ENCODE measurements at places on chromosomes 4 and X. TPM values are rescaled to one million over a fixed set of nuclear protein-coding genes. Genes with fewer than 3 reads are reported as not detected.

Gene UFSP2
- 19.9 TPM for total RNA-seq

GRCh38 chrX:24098932-24099331 is 44.2 kb downstream of the EIF2S3 start:
- H3K36me3 ChIP-seq = peaks cover 5% of the 10 kb centered on the region
- peaks cover 6% of the 10 kb centered on the region for H3K4me1 ChIP-seq
- no peak overlapping the region for H3K4me3 ChIP-seq
- DNase-seq = no peak

Gene TRPC3
- 2.5 TPM for total RNA-seq

DNA sequence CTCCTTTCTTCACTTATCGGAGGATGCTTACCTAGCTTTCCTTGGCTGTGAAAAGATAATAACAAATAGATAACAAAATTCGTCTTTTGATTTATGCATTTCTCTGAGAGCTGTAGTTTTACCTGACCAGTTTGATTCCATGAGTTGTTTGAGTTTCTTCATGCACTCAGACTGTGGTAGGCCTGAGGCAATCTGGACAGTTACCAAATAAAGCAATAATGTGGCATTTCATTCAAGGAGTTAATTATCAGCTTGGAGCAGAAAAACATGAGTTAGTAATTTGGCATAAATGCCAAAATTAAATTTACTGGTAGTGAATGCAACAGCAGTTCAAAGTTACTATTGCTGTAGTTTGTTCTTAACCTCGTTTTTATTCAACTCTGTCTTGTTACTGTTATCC is 53.5 kb downstream of the FABP2 start:
- no peak overlapping the region for H3K27ac ChIP-seq
- H3K4me1 ChIP-seq = peaks cover 8% of the 10 kb centered on the region
- no peak for DNase-seq
- no peak overlapping the region for H3K4me3 ChIP-seq
- H3K27me3 ChIP-seq = no peaks in the 10 kb centered on the region

DNA sequence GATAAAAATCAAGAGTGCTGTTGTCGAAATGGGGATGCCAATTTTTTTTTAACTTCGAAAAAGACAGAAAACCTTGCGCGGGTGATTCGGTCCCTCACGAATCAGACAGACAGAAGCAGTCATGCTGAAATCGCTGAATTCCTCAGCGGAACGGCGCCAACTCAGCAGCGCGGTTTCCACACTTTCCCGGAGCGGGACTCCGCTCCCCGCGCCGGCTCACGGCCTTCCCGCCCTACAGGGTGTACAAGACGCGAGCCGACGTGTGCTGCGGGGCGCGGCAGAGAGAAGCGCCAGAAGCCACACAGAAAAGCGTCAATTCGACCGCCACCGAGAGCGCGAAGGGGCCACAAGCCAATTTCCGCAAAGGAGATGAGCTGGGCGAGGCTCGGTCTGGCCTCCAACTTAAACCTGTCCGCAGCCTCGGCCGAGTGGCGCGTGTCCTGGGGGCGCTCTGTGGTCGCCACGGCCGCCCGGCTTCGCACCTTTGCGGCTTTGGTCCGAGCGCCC is 1.3 kb downstream of the NEXMIF start:
- no peaks in the 10 kb centered on the region for H3K36me3 ChIP-seq
- H3K27me3 ChIP-seq = peaks cover 5% of the 10 kb centered on the region
- peak overlapping the region; percentile 74 for H3K4me3 ChIP-seq

GRCh38 chr4:189302719-189303118 is 638.0 kb upstream of the FRG1 start:
- no peak for DNase-seq
- H3K4me1 ChIP-seq = no peaks in the 10 kb centered on the region
- H3K36me3 ChIP-seq = no peaks in the 10 kb centered on the region
- no peak overlapping the region for H3K4me3 ChIP-seq
- H3K27ac ChIP-seq = no peak overlapping the region

DNA sequence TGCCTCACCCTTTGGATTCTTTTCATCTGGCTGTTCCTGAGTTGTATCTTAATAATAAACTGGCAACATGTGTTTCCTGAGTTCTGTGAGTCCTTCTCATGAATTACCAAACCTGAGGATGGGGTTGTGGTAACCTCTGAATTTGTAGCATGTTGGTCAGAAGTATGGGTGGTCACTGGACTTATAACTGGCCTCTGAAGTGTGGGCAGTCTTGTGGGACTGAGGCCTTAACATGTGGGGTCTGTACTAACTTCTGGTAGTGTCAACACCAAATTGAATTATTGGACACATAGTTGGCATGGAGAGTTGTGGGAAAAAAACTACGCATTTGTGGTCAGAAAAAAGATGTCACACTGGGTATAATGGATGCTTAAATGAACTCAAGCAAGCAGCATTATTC is 45.0 kb upstream of the TNIP3 start:
- H3K36me3 ChIP-seq = peaks cover 10% of the 10 kb centered on the region
- DNase-seq = no peak
- H3K4me3 ChIP-seq = no peak overlapping the region

GRCh38 chr4:70356185-70356584 is 4.4 kb upstream of the SMR3A start:
- H3K36me3 ChIP-seq = no peaks in the 10 kb centered on the region
- no peaks in the 10 kb centered on the region for H3K27me3 ChIP-seq
- no peaks in the 10 kb centered on the region for H3K4me1 ChIP-seq
- no peak overlapping the region for H3K27ac ChIP-seq
- DNase-seq = no peak

Gene ANOS1
- not detected for total RNA-seq

DNA sequence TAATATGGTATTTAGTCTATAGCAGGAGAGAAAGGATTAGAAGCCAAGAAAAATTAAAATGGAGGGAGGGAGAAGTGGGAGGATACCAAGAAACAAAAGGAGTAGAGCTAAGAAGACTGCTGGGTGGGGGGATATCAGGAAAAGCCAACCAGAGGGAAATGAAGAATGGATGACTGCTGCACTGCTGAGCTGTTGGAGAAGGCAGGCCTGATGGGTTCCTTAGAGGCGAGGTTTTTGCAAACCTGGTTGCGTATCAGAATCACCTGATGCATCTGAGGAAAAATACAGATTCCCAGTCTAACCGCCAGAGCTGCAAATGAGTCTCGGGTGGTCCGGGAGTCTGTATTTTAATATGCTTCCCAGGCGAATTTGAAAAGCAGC is 1.5 kb downstream of the PGRMC1 start:
- peak overlapping the region; percentile 92 for H3K4me3 ChIP-seq
- peaks cover 36% of the 10 kb centered on the region for H3K4me1 ChIP-seq
- H3K27ac ChIP-seq = peak overlapping the region; percentile 53
- H3K36me3 ChIP-seq = peaks cover 18% of the 10 kb centered on the region

GRCh38 chrX:40853816-40854123 is 118.4 kb upstream of the MED14 start:
- H3K36me3 ChIP-seq = no peaks in the 10 kb centered on the region
- no peak overlapping the region for H3K4me3 ChIP-seq
- DNase-seq = no peak

DNA sequence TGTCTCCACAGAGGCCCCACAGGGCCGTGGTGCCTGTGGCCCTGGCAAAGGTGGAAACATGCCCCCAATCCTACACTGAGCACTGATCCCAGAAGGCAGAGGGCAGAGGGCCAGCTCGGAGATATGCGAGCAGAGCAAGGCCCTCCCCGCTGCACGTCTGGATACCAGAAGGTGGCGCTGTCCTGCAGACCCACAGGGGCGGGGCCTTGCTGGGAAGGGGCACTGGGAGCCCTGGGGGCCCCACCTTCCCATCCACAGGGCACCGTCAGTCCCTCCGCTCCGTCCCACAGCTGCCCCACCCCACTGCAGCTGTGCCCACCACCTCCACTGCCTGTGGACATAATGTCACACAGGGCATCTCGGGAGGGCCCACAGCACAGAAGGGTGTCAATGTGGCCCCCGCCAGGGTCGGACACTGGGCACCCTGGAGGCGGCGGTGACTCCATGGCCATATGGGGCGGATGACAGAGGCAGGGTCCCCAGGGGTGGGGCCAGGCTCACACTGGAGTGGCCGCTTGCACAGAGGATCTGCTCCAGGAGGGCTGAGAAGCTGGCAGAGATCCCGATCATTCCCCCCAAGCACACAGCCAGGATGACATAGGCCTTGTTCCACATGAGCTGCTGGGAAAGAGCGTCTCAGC is 4.8 kb downstream of the SLC49A3 start:
- H3K4me1 ChIP-seq = no peaks in the 10 kb centered on the region
- H3K27ac ChIP-seq = no peak overlapping the region
- no peak overlapping the region for H3K4me3 ChIP-seq
- peaks cover 3% of the 10 kb centered on the region for H3K27me3 ChIP-seq
- peak; percentile 37 for DNase-seq

GRCh38 chr4:41360921-41361793 is 104.4 kb downstream of the UCHL1 start:
- H3K36me3 ChIP-seq = no peaks in the 10 kb centered on the region
- H3K4me1 ChIP-seq = no peaks in the 10 kb centered on the region
- H3K27ac ChIP-seq = no peak overlapping the region
- H3K27me3 ChIP-seq = peaks cover 49% of the 10 kb centered on the region
- H3K4me3 ChIP-seq = no peak overlapping the region
- no peak for DNase-seq

DNA sequence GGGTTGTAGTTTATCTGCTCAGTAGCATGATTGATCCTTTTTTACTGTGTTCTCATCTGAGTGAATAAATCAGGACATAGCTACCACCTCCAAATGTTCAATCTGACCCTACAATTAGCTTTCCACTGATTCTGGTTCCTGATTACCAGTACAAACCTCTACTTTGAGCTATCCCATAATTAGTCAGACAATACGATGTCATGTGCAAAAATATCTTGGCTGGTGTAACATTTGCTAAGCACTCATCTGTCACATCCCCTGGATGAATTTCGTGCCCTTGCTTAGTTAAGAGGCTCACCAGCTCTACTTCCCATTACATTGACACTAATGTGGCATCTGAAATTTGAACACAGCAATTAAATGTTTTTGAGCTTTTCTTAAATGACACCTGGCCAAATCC is 1101.0 kb upstream of the PCDH7 start:
- no peaks in the 10 kb centered on the region for H3K4me1 ChIP-seq
- H3K36me3 ChIP-seq = no peaks in the 10 kb centered on the region
- H3K4me3 ChIP-seq = no peak overlapping the region
- no peak overlapping the region for H3K27ac ChIP-seq
- no peaks in the 10 kb centered on the region for H3K27me3 ChIP-seq
- no peak for DNase-seq

Gene TNIP3
- 21.9 TPM for total RNA-seq

- H3K27me3 ChIP-seq = peaks cover 4% of the 10 kb centered on the region
- H3K27ac ChIP-seq = no peak overlapping the region
- no peaks in the 10 kb centered on the region for H3K4me1 ChIP-seq
- DNase-seq = no peak
Observed at GRCh38 chr4:24921491-24921890, 8.6 kb upstream of the CCDC149 start.

Gene MSN
- 479 TPM for total RNA-seq

- H3K4me1 ChIP-seq = no peaks in the 10 kb centered on the region
- H3K36me3 ChIP-seq = no peaks in the 10 kb centered on the region
- no peaks in the 10 kb centered on the region for H3K27me3 ChIP-seq
- no peak for DNase-seq
- H3K4me3 ChIP-seq = no peak overlapping the region
Observed at GRCh38 chrX:27675493-27675892, 85.3 kb downstream of the DCAF8L2 start.

- H3K4me1 ChIP-seq = no peaks in the 10 kb centered on the region
- no peaks in the 10 kb centered on the region for H3K27me3 ChIP-seq
- H3K36me3 ChIP-seq = no peaks in the 10 kb centered on the region
Observed at GRCh38 chr4:115292320-115293092, 179.1 kb upstream of the NDST4 start.

Gene PRR32
- total RNA-seq = not detected

GRCh38 chrX:7586126-7586525 is 256.8 kb upstream of the VCX start:
- H3K27me3 ChIP-seq = no peaks in the 10 kb centered on the region
- no peak overlapping the region for H3K27ac ChIP-seq
- no peaks in the 10 kb centered on the region for H3K36me3 ChIP-seq
- H3K4me3 ChIP-seq = no peak overlapping the region
- DNase-seq = no peak

Gene PCDH7
- total RNA-seq = not detected

DNA sequence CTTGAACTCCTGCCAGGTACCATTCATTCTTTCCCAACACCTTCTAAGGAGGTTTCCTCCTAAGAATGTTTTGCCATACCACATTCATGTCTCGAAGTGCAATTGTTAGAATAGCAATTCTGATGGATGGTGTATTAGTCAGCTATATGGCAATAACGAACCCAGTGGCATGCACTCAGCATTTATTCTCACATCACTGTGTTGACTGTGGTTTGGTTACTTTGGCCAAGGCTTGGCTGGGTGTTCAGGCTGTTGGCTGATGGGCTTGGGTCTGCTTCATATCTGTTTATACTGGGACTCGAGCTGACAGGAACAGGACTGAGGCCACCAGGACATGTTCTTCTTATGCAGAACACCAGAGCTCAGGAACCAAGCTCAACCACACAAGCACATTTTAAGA is 31.7 kb downstream of the PSAPL1 start:
- DNase-seq = no peak
- peaks cover 11% of the 10 kb centered on the region for H3K27me3 ChIP-seq
- no peaks in the 10 kb centered on the region for H3K36me3 ChIP-seq
- H3K27ac ChIP-seq = no peak overlapping the region
- no peaks in the 10 kb centered on the region for H3K4me1 ChIP-seq
- H3K4me3 ChIP-seq = no peak overlapping the region

GRCh38 chr4:186621959-186622553 is 66.7 kb upstream of the MTNR1A start:
- no peaks in the 10 kb centered on the region for H3K36me3 ChIP-seq
- DNase-seq = no peak
- no peaks in the 10 kb centered on the region for H3K4me1 ChIP-seq
- no peak overlapping the region for H3K4me3 ChIP-seq
- no peak overlapping the region for H3K27ac ChIP-seq
- H3K27me3 ChIP-seq = no peaks in the 10 kb centered on the region

Gene USO1
- total RNA-seq = 48.6 TPM

DNA sequence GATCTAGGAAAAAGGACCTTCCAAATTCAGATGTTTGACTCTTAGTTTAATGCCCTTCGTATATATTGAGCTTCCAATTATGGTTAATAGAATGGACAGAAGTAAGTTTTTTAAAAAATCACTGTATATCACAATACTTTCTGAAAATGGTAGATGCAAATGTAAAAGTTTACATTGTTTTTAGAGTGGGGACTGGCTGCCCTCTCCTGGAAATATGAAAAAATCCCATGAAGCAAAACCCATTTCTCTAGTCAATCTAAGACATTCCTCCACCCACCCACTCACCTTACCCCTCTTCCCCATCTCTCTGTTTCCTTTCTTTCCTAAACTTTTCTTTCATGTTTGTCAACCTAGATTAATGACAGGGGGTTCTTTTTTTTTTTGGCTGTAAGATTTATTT is 134.5 kb downstream of the ARHGAP6 start:
- DNase-seq = no peak
- no peaks in the 10 kb centered on the region for H3K4me1 ChIP-seq
- no peaks in the 10 kb centered on the region for H3K36me3 ChIP-seq
- peaks cover 8% of the 10 kb centered on the region for H3K27me3 ChIP-seq
- H3K4me3 ChIP-seq = no peak overlapping the region
- no peak overlapping the region for H3K27ac ChIP-seq

GRCh38 chr4:176065435-176066291 is at the start of gene WDR17:
Gene WDR17, plus strand, starts transcription at chr4:176065841. Its CDS starts 45,740 bp downstream, at chr4:176111581.
- H3K4me1 ChIP-seq = peaks cover 13% of the 10 kb centered on the region
- H3K27me3 ChIP-seq = peaks cover 15% of the 10 kb centered on the region
- no peaks in the 10 kb centered on the region for H3K36me3 ChIP-seq
- H3K27ac ChIP-seq = peak within 1 kb of the TSS; percentile 69
- peak; percentile 65 for DNase-seq

- peaks cover 52% of the 10 kb centered on the region for H3K4me1 ChIP-seq
- no peak for DNase-seq
- H3K36me3 ChIP-seq = peaks cover 3% of the 10 kb centered on the region
Observed at GRCh38 chr4:40262861-40263260, 66.0 kb downstream of the RHOH start.

Gene GNL3L
- 75.5 TPM for total RNA-seq

Gene FDCSP
- not detected for total RNA-seq
